Activated CD4-positive, alpha-beta T cell treated with anti-CD3 and anti-CD28 coated beads, Interleukin-2, amount 50 U/mL, for 16 hours (primary cell): ENCODE measurements at places on chromosomes 6 and 20.

DNA sequence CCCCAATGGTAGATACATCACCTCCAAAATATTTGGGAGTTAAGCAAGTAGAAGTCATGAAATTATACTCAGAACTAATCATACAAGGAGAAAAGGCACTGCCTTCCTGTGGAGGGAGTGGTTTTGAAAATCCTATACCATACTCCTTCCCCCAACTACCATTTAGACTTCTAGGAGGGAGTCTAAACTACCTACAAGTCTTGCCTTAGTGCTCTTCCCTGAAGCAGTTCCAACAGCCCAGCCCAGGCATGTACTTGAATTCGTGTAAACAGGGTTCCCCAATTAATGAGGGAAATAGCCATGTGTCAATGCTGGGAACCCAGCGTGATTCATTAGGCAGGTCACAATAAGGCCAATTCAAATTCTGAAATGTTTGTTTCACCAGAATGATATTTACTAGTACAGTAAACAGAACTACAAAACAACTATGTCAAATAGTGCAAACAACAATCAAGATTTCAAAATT lies 39.1 kb upstream of the SGK1 start:
- no peak for DNase-seq

- DNase-seq, result no peak
These were observed 271.3 kb upstream of the BTBD3 start for GRCh38 chr20:11646359-11646758.

- no peak for DNase-seq
These were observed 277.1 kb upstream of the ECI2 start for GRCh38 chr6:4412488-4412887.

DNA sequence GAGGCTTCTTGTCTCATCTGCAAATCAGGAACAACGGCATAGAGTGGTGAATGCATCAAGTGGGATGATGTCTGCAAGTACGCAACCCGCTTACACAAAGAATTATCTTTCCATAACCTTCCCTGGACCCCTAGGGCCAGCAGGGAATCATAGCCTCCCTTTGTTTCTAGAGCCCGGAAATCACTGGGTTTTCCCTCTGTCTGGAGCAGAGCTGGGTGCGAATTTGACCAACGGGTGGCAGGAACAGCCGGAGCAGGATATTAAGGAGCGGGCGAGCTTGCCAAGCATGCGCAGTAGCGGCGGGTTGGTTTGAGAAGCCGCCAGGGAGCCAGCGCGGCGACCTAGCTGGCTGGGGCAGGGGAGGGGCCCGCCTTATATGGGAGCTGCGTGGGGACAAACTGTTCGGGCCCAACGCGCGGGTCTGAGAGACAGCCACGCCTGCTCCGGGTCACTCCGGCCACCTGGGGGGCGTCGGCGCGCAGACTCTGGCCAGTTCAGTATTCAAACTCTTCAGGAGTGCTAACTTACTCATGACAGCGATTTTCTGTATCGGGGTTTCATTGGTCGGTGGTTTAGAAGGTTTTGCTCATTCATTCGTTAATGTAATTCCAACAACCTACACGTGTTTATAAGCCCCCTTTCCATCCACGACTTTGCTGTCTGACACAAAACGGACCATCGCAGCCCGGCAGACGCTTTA lies 1.6 kb upstream of the KIF16B start:
- DNase-seq, result peak; percentile 90

DNA sequence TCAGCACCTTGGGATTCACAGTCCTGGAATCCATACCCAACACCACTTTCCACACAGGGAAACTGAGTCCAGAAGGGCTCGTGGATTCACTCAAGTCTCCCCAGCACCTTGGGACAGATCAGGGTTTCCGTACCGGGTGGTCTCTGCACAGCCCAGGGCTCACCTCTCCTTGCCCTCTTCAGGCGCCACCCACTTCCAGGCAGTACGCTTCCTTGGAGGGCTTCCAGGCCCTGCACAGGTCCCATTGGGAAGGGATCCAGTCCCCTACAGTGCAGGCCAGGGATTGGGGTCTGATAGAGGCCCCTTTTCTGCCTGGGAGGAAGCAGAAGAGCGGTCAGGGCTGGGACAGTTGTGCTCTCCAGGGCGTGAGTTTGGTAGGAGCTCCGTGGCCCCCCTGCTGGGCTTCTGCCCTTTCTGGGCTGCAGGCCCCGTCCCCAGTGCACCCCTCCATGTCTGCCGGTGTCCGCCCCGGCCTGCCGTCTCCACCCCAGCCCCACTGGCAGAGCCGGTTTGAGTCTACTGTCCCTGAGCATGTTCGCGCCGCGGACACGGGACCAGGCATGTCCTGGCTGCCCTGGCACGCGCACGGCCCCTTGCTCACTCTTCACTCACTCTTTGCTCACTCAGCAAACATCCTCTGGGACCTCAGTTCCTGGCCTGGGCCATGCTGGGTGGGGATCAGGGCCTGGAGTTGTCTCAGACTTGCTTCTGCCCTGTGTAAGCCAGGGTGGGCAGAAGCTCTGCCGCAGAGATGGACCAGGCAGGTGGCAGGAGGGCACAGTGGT lies 12.6 kb downstream of the SRC start:
- no peak for DNase-seq

DNA sequence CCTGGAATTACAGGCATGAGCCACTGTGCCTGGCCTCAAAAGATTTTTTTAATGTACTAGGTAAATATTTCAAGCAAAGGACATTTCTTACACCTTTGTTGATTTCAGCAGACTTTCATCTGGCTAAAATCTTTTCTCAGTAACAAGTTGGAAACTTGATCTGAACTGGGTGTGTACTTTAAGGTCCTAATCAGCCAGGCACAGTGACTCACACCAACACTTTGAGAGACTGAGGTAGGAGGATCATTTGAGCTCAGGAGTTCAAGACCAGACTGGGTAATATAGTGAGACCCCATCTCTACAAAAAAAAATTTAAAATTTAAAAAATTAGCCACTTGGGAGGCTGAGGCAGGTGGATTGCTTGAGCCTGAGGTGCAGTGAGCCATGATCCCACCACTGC lies 7.0 kb upstream of the RALGAPA2 start:
- DNase-seq, result no peak

DNA sequence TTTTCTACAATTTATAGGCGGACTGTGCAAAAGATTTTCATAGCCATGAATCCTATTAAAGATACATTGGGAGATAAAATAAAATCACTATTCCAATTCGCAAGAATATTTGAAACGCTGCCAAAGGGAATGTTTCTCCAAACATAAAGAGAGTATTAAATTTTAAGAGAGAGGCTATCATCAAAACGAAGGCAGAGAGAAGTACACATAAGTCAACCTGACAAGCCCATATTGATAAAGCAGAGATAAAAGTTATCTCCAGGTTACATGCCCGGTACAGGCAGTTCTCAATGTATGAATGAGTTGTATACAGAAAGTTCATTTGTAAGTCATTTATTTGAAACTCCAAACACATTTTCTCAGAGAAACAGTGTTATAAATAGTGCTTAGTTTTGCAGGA lies 193.1 kb downstream of the ATXN1 start:
- DNase-seq, result no peak

- no peak for DNase-seq
These were observed 64.8 kb upstream of the SMIM8 start for GRCh38 chr6:87257565-87257964.

DNA sequence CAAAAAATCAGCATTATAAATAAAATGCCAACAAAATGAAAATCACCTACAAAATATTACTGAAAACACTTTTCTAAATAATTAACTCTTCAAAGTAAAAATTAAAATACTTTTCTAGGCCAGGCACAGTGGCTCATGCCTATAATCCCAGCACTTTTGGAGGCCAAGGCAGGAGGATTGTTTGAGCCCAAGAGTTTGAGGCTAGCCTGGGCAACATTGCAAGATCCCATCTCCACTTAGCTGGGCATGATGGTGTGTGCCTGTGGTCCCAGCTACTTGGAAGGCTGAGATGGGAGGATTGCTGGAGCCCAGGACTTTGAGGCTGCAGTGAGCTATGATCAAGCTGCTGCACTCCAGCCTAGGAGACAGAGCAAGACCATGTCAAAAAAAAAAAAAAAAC lies 6.4 kb downstream of the SERPINB9 start:
- no peak for DNase-seq

DNA sequence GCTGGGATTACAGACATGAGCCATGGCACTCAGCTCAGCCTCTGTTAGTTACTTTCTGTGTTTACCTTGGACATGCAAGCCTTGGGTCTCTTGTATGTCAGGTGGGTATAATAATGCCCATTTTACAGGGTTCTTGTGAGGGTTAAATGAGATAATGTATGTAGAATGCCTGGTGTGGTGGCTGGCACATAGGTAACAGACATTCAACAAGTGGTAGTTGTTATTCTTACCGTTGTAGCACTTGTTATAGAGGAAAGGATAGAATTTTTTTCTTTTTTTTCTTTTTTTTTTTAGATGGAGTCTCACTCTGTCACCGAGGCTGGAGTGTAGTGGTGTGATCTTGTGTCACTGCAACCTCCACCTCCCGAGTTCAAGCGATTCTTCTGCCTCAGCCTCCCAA lies 8.0 kb upstream of the KIF13A start:
- no peak for DNase-seq

- DNase-seq, result no peak
These were observed 74.6 kb upstream of the RREB1 start for GRCh38 chr6:7033202-7033601.

GRCh38 chr20:13852306-13852705 lies 67.5 kb downstream of the NDUFAF5 start:
- DNase-seq, result no peak

DNA sequence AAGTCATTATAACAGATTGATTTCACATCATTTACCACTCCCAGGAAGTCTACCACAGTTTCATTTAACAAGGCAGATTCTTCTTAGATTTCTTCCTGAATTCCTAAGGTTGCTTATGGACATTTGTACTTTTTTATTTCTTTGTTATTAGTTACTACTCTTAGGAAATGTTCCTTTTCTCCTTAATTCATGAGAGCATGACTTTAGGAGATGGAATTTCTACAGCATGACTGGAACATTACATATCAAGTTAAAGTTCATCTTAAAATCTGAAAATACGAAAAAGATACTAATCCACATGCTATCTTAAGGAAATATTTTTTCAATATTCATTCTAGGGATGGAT lies 22.3 kb downstream of the CNKSR3 start:
- no peak for DNase-seq

DNA sequence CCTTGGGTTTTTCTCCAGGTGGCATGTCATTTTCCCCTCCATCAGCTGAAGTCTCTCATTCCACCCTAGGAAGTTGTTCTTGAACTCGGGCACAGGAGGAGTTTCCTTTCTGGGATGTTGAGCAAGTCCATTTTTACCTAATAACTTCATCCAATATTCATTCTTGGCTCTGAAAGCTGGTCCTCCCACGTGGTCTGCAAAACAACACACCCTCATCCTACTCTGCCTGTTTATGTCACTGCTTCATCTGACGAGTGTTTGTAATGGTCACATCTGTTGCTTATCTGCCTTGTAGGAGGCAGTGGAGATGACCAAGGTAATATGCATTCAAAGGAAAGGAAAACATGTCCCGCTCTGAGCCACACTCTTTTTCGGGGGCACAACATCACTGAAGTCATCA lies 41.7 kb upstream of the AIG1 start:
- no peak for DNase-seq

- DNase-seq, result no peak
These were observed 28.5 kb upstream of the TMEM244 start for GRCh38 chr6:129889580-129889979.
